ENCODE measurements at places on chromosomes 6 and 20.
A peak's percentile ranks its signal among the peaks of the same experiment; 100 is the strongest.

DNA sequence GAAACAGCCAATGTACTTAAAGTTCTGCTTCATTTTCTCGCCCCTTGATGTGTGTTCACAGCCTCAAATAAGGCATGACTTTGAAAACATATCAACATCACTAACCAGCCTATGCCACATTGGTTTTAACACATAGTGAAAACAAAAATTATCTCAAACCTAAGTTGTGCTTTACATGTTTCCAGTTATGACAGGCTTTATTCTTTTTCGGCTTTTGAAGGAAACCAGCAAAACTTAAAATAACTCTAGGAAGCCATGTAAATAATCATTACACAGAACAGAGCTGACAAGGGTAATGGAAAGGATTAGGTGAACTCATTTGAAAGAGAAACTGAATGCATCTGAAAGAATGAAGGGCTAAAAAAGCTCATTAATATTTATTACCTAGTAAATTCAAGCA lies 42.1 kb downstream of the BMP5 start:
- no peak overlapping the region for H3K27ac ChIP-seq
- no peaks in the 10 kb centered on the region for H3K27me3 ChIP-seq

DNA sequence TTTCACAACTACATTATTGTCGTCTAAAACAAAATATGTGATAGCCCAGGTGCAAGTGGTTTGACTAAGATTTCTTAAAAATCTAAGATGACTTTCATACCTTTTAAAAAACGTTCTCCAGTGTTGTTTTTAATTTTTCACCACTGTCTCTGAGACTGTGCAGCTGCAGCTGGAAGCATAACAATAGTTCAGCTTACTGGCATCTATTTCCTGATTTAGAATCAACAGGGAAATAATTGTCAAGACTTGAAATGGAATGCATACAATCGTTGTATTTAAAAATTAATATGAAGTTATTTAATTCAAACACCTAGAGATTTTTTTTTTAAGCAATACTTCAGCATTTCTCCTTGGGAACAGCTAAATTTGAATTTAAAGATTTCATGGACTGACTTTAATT lies 982.0 kb upstream of the EPHA7 start:
- no peak overlapping the region for H3K27ac ChIP-seq
- DNase-seq, result no peak
- H3K36me3 ChIP-seq, result no peaks in the 10 kb centered on the region
- no peak overlapping the region for H3K4me3 ChIP-seq
- no peaks in the 10 kb centered on the region for H3K4me1 ChIP-seq

- H3K27ac ChIP-seq, result no peak overlapping the region
- H3K4me3 ChIP-seq, result no peak overlapping the region
- DNase-seq, result no peak
- H3K36me3 ChIP-seq, result no peaks in the 10 kb centered on the region
- H3K27me3 ChIP-seq, result no peaks in the 10 kb centered on the region
Measured at GRCh38 chr20:17889226-17889625, 79.4 kb downstream of the SNX5 start.

DNA sequence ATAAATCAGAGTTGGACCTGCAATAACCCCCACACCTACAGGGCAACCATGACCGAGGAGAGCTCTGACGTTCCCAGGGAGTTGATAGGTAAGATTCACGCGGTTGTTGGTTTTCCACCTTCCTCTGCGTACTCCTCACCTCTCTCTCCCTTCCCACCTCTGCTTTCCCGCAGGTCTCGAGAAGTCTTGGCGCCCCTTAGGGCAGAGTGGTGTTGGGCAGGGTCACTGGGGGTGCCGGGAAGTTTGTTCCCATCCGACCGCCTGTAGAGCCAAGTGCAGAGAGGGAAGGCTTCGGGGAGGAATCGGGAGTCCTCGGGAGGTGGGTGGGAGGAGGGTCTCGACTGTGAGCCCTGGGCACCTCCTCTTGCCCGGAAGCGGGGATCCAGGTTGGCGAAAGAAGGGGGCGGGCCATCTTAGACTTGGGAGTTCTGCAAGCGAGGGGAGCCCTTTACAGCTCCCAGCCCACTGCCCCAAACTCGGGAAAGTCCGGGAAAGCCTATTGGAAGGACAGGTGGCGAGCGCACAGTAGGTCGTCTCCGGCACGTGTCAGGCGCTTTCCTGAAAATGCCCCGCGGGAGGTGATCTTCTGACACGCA lies 672 bp downstream of the CARMIL1 start:
- peak overlapping the region; percentile 85 for H3K4me3 ChIP-seq
- H3K27me3 ChIP-seq, result no peaks in the 10 kb centered on the region
- DNase-seq, result no peak
- peak overlapping the region; percentile 89 for H3K27ac ChIP-seq
- H3K4me1 ChIP-seq, result peaks cover 8% of the 10 kb centered on the region

DNA sequence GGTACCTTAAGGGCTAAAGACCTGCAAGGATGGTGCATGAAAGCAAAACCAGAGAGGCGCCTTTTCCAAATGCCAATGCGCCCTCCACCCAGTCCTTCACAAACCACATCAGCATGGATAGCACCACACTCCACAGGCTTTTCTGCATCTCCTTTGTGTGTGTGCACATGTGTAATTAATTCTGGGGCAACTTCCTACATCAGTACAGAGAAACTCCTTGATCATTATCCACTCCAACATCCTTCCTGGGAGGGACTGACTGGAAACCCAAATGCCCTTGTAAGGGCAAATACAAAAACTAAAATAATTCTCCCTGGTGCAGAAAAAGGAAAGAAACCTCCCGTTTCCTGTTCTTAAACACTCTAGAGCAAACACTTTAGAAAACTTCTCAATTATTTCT lies 10.8 kb downstream of the SLC52A3 start:
- H3K4me1 ChIP-seq, result no peaks in the 10 kb centered on the region
- H3K27ac ChIP-seq, result no peak overlapping the region
- no peaks in the 10 kb centered on the region for H3K27me3 ChIP-seq
- H3K4me3 ChIP-seq, result no peak overlapping the region

- DNase-seq, result no peak
- no peaks in the 10 kb centered on the region for H3K4me1 ChIP-seq
- H3K36me3 ChIP-seq, result no peaks in the 10 kb centered on the region
- H3K27ac ChIP-seq, result no peak overlapping the region
- no peaks in the 10 kb centered on the region for H3K27me3 ChIP-seq
- H3K4me3 ChIP-seq, result no peak overlapping the region
Measured at GRCh38 chr20:58293453-58293852, 16.1 kb upstream of the RAB22A start.

Measured in esophagus squamous epithelium (tissue), 5 donors.